ENCODE measurements at places on chromosomes 1 and 21.

GRCh38 chr1:245056913-245057312, 97.9 kb upstream of the KIF26B start:
- no peak for DNase-seq

- DNase-seq: no peak
Observed at GRCh38 chr1:22710701-22711049, at the start of gene EPHB2. TSS of gene EPHB2 (plus strand) at chr1:22710839. CDS start at chr1:22710983, 144 bp downstream.

DNA sequence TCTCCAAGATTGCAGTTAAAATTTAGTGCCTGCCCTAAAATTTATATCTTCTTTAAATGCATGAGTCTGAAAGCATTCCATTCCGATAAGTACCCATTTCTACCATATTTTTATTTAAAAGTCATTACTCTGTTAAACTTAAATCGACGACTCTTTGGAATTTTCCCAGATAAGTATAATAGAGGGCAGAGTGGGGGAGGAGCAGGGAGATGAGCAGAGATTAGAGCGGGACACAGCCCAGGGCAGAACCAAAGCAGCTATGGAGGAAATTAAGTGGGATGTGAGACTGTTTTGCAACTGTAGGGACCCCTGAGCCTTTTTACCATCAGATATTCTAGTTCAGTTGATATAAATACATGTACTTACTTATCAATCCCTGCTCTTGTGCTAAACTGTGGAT, 257.9 kb downstream of the FGGY start:
- no peak for DNase-seq

DNA sequence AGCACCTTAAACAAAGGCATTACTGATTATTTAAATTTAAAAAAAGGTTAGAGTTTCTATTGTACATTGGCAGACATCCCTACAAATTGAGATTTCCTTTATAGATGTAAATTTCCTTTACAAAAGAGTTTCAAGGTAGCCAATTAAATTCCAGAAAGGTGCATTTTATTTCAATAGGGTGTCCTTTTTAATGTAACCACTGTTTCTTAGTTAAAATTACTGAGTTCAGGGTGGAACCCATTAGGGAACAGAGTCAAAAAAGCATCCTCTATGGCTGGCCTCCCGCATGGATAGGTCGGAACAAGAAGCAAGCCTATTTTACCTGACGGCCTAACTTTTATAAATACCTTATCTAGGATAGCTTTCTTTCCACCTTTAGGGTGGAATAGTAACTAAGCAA, 24.4 kb downstream of the TCP10L start:
- DNase-seq: no peak

DNA sequence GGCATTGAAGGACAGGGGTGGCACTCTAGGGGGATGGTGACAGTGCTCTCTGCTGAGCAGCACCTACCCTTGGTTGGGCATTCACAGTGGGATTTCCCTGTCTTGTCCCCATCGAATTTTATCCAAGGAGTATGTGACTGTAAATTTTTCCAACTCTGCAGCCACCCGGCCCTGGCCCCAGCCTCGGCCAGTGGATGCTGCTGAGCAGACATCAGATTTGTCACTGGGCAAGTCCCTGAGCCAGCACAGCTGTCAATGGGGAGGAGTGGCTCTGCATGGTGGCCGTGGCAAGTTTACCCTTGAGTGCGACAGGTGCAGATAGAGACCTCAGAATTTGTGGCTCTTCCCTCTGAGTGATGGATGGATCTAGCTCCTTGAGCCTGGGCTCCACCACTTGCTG, 240.2 kb upstream of the CSF3R start:
- peak; percentile 81 for DNase-seq

Measured in mesenteric fat pad (tissue), 1 donor.